ENCODE measurements at places on chromosomes 2 and 18.

GRCh38 chr18:62399781-62400308, 74.7 kb downstream of the TNFRSF11A start:
- DNase-seq = no peak

DNA sequence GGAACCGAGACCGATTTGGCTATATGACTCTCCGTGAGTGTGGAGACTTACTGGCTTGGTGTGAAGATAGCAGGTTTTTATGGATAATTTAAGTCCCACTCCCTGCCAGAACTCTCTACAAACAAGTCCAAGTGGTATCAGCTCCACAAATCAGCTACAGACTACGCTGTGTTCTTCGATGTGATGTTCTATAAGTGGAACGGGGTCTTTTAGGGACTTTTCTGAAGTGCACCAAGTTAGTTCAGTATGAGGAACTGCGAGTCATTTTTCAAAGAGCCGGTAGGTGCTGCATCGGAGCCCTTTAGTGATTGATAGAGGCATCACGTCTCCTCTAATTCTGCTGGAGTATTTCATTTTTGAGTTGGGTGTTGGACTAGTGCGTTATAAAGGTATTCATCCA, 107.1 kb downstream of the TSHZ1 start:
- DNase-seq = no peak

DNA sequence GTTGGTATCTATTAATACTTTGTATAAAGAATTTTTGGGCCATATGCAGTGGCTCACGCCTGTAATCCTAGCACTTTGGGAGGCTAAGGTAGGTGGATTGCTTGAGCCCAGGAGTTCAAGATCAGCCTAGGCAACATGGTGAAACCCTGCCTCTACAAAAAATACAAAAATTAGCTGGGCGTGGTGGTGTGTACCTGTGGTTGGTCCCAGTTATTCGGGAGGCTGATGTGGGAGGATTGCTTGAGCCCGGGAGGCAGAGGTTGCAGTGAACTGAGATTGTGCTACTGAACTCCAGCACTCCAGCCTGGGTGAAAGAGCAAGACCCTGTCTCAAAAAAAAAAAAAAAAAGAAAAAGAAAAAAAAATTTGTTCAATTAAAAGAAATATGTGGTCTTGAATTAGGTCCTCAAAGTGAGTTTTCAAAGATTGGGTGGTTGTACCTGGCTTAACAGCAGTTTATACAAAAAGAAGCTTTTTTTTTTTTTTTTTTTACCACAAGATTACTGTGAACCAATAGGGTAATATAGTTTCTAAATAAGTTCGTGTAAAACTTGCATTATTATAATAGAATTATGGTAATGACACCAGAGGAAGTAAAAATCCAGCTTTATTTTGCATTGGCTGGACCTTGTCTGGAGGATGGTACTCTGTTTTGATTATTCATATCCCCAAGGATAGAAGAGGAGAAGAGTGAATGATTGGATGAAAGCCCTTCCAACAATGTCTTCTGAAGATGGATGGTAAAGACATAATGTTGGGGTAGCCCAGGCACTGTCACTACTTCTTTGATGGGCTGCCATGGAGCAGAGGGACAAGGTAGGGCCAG, 210.3 kb downstream of the MYCN start:
- DNase-seq = no peak

DNA sequence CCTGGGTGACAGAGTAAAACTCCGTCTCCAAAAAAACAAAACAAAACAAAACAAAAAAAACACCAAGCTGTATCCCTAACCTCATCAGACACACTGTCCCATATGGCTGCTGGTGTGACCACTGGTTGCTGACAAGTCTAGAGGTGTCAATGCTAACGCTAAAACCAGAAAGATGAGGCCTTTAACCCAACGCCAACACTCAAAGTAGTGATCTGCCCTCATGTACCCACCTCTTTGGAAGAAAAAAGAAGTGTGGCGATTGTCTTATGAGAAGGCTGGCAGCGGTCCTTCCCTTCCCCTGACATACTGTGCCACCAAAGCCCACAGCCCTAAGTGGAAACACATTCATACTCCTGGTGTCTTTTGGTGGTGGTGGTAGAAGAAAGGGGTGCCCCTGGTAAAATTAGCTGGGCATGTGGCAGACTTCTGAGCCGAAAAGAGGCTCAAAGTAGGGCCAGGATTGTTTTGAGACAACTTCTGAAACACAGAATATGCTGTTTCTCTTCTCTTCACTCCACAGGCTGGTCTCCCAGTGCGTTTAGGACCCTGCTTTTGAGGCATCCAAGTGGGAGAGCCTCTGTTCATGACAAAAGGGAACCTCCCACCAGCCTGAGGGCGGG, 9.8 kb downstream of the SERTAD2 start:
- no peak for DNase-seq

DNA sequence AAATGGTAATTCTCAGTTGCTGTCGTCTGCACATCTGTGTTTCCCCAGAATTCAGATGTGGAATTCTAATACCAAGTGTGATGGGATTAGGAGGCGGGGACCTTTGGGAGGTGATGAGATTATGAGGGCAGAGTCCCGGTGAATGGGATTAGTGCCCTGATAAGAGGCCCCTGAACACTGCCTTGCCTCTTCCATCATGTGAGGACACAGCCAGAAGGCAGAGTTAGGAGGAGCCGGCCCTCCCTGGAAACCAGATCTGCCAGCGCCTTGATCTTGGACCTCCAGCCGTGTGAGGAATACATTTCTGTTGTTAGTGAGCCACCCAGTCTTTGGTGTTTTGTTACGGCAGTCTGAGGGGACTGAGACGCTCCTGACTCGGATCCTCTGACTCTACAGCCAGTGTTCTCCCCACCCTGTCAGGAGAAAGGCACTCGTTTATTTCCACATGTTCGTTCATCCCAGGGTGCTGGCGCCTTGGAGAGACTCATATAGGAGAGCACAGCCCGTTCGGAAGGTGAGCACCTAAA, 395.0 kb downstream of the ZNF516 start:
- DNase-seq = no peak

DNA sequence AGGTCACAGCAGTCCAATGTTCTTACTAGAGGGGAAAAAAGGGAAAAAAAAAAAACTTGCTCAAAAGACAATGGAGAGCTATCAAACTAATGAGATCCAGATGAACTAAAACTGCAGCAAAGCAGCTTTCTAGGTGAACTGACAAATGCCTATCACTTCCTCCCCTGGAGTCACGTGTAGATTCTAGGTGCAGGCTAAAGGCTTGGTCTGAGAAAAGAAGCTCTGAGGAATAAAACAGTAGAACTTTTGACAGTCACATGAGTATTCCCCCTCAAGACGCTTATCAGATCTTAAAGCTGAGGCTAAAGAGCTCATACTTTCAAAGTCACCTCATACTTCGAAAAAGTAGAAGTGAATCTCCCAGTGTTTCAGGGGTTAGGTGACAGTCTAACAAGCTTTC, 42.3 kb downstream of the SMAD2 start:
- no peak for DNase-seq

DNA sequence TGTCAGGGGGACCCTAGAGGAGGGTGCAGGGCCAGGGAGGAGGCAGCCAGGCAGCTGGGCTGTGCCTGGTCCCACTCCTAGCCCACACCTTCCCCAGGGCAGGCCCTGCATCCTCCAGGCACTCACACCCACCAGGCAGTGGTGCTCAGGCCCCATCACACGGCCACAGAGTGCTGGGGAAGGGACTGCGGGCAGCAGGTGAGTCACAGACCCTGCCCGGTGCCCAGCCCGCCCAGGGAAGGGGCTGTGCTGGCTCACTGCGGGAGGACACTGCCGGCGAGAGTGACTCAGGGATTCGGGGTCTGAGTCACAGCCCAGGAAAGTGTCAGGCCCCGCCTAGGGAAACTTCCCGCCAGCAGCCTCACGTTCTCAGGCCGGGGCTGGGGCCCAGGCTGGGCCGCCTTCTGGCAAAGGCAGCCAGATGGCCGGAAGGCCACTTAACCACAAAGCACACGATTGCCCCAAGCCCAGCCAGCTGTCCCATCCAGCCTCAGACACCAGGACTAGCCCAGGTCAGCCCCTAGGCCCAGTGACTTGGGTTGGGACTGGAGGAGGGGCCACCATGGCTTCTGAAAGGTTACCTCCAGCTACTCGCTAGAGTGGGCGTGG, 42.2 kb downstream of the BIN1 start:
- peak; percentile 82 for DNase-seq

DNA sequence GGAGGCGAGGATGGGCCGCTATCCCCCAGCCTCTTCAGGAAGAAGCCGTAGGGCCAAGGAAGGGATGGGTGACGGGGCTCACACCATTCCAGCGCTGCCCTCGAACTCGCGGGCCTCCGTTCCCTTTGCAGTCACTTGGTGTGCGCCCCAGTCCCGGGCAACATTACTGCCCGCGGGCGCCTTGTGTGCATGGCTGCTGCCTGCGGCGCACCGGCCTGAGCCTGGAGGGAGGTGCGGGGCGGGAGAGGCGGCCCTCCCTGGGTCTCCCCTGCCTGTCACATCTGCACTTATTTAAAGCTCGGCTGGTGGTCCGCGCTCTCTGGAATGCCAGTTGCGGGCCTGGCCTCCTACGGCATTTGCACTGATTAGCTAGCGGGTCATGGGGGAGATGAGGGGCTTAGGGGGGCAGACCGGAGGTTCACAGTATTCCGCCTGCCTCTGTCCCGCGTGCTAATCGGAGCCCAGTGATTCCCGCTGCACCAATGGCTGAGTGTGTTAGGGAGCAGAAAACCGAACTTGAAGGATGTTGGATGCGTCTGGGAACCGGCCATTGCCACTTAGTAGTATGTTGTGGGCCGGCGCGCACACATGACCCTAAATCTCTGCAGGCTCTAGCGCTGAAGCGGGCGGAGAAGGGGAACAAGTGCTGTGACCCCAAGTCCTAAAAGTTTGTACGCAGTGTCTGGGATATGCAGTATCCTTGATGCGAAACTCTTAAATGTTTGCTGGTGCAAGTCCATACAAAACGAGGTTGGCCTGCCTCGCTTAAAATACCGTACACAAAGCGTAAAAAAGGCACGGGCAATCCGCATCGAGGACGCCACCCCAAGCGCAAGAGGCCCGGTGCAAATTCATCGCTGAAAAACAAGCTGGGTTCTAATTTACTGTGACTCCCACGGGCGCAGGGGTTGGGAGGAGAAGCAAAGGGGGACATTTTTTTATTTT, 161.2 kb upstream of the SIX2 start:
- no peak for DNase-seq

- peak; percentile 3 for DNase-seq
Measured at GRCh38 chr18:36828157-36828629, 609 bp downstream of the TPGS2 start.

- no peak for DNase-seq
Measured at GRCh38 chr2:224751996-224752698, 36.0 kb upstream of the CCDC195 start.

DNA sequence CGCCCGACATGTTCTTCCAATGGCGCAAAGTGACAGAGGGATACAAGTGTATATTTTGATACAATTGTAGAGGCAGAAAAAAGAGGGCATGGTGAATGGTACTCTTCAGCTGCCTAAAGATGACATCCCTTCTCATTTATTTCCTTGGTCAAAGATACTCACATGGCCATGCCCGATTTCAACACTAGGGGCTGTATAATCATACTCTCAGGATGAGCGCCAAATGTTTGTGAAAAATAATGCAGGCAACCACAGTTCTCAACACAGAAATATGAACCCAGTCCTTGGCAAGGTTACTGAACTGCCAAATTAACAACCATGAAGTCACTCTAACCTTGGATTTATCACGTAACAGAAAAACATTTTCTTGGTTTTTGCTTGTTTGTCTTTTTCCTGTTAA, 204.4 kb downstream of the CCDC102B start:
- DNase-seq = no peak

DNA sequence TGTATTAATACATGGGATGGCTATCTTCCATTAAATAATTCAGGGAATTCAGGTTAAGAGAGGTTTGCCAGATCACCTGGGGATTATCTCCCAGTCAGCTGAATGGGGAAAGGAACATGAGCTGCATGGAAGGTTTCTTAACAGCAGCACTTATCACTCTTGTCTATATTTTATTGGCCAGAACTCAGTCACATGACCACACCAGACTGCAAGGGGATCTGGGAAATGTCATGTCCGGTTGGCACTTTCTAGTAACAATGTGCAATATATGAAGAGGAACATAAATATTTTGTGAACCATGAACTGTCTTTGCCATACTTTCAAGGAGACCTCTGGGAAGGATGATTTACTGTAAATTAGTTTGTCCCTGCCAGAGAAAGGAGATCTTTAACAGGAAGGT, 599.1 kb downstream of the SLC4A3 start:
- DNase-seq = no peak

DNA sequence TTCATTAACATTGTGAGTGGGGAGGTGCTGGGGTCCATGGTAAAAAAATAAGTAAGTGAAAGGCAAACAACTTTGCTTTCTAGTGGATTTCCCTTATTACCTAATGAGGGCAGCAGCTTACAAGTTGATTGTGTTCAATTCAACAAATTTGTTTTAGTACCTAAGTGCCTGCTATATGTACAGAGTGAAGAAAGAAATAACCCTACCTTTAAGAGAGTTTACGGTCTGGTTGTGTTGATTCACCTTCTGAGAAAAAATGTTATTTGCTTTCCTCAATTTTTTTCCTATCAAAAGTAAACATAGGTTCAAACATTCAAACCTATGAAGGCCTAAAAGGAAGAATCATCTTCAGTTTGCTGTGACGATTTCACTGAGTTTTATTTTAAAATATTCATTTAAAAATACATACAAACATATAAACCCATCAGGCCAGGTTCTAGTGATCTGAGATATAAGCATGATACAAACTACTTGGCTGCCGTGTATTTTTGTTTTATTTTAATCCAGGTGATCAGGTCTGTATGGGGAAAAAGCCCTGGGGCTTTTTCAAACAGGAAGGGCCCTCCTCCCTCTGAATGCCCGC, 1.5 kb upstream of the SPTBN1 start:
- DNase-seq = no peak

DNA sequence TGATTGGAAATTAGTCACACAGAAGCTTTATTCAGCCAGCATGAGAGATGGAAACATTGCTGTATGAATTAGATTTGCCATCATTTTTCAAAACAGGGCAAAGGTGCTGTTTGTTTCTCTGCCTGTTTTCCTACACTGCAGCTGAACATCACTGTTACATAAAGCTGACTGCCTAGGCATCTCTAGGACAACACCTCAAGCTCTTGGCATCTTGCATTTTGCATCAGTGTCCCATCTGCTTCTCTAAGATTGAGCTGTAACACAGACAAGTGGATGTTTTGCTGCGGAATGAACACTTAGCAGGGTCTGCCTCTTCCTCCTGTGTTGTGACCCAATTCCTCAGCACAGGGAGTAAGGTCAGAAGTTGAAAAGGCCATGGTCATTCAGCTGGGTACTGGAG, 4.9 kb downstream of the CCT7 start:
- no peak for DNase-seq

- no peak for DNase-seq
Measured at GRCh38 chr2:222052934-222053367, 245.8 kb downstream of the PAX3 start.

GRCh38 chr18:72672364-72673184, 128.4 kb upstream of the CBLN2 start:
- DNase-seq = no peak

- no peak for DNase-seq
Measured at GRCh38 chr2:109435901-109436598, 177.7 kb downstream of the SEPTIN10 start.

GRCh38 chr2:47043142-47043890, 111.8 kb downstream of the STPG4 start:
- DNase-seq = no peak
